ENCODE measurements at places on chromosomes 2 and 18.
A peak's percentile ranks its signal among the peaks of the same experiment; 100 is the strongest.

DNA sequence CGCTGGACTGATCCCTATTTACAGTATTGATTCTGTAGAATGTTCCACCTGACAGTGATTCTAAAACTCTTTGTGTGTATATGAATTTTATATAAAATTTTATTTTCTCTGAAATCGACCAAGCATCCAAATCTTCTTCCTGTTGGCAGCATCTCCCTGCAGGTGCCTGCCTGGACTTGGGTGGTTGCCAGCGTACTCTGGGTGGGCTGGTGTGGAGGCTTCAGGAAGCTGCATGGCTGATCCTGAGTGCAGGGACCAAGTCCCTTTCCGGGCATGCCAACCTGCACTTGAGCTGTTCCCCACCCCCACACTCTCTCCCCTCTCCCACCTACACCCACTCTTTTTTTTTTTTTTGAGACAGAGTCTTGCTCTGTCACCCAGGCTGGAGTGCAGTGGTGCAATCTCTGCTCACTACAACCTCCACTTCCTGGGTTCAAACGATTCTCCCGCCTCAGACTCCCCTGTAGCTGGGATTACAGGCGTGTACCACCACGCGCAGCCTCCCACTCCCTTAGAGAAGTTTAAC lies 53.2 kb upstream of the ALKAL2 start:
- no peak for DNase-seq

- no peak for DNase-seq
These were observed 248.6 kb downstream of the BCL2 start for GRCh38 chr18:63070767-63071502.

- no peak for DNase-seq
These were observed 541.5 kb downstream of the LRP1B start for GRCh38 chr2:141589314-141589713.

- DNase-seq, result no peak
These were observed 16.0 kb downstream of the RAMP1 start for GRCh38 chr2:237875256-237876060.

GRCh38 chr2:31333527-31334183 lies 80.9 kb downstream of the XDH start:
- DNase-seq, result peak; percentile 53

DNA sequence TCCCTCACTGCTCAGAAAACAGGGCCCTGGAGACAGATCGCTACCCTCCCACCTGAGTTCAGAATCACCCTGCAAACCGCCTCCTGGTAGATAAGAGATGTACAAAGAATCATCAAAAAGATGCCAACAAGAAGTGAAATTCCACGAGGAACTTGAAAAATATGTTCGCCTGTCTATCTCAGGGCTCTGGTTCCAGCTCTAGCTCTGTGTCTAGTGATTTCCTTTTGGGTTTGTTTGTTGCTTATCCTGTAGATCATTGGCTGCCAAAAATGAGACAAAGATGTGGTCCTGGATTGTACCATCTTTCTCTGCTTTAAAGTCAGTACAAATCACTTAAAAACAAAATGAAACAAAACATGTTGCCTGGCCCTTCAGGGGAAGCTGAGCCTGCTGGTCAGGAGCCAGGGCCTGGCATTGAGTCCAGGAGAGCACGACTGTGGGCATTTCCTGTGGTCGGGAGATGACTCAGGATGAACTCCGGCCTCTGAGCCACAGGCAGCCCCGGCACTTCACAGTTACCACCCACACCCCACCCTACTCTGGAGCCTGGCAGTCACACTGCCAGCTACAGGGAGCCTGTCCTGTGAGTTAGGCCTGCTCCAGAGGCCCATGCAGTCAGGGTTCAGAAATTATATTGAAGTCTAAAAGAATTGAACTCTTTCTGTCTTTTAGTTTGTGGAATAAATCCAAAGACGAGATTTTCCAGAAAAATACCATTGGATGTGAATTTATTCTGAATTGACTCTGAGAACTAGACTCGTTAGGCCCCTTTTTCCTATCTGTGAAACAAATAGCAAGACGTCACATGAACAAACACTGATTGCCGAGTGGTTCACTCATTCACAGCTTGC lies 8.0 kb upstream of the ITGB6 start:
- no peak for DNase-seq

- no peak for DNase-seq
These were observed 284.5 kb downstream of the MTX2 start for GRCh38 chr2:176553685-176554100.

DNA sequence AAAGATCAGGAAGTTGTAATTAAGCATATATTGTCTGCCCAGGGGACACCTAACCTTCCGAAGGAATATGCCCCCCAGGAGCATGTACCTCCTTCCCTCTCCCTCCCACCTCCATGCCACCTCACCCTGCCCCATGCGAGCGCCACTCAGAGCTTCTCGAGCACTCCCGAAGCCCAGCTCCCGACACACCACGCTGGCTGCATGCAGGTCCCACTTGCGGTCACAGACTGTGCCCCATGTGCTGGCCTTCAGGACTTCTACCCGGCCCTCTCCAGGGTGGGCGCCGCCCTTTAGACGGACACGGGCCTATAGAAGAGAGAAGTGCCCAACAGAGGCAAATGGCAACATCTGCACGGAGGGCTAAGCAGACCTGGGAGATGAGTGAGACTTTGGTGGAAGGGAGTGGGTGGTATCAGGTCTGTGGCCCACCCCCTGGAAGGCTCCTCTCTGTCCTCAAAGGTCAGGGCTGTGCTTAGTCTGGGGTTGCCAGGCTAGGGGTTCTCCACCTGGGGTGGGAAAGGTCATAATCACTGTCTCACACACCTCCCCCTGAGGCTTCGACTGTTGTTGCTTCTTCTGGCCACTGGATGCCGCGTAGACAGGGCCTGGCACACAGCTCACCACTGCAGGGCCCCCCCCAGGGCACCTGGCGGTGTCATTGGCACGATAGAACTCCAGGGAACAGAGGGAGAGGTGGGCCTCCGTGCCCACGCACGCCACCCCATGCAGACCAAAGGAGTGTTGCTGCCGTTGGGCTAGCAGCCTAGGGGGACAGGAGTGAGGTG lies 6.6 kb downstream of the HTRA2 start:
- DNase-seq, result no peak
